Peyer's patch (tissue), 4 donors: ENCODE measurements at places on chromosomes 2 and 18. TPM values are rescaled to one million over a fixed set of nuclear protein-coding genes. Genes with fewer than 3 reads are reported as not detected.

DNA sequence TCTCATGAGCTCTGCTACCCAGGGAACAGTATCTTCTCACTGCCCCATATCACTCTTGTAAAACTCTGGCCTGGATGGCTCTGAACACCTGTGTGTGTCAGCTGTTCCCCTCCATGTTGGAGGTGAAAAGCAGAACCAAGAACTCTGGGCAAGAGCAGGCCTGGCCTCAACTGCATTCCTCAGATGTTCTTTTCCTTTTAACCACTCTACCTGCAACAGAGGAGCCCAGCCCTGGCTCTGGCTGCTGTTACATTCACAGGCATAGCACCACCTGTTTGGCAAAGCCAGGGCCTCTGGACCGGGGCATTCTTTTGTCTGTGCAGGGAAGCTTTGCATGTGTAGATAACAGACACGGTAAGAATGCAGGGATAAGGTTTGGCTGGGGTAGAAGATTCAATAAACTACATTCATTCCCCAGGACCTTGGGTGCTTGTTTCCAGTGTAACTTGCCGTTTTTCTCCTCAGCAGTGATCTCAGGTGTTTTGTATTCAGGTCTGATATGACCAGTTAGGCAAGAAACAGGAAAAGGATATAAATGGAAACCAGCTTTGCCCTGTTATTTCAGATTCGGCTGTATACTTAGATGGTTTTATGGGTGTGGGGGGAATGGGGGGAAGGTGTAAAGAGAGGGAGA is 95.1 kb downstream of the SPTBN1 start:
- H3K4me3 ChIP-seq = no peak overlapping the region
- no peaks in the 10 kb centered on the region for H3K27me3 ChIP-seq
- no peak for DNase-seq
- no peaks in the 10 kb centered on the region for H3K36me3 ChIP-seq

CROCC2 gene
- 0.27 TPM for total RNA-seq

DNA sequence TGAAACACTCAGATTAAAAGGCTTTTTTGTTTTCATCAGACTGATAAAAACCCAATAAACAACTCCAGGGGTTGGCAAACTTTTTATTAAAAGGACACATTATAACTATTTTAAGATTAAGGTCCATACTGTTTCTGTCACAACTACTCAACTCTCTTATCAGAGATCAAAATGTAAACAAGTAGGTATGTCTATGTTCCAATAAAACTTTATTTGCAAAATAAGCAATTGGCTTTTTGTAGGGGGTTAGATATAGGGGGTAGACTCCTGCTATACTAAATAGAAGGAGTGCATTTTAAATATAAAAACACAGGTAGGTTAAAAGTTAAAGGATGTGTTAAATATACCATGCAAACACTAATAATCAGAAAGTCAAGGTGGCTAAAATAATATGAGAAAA is 174.0 kb downstream of the MBD5 start:
- DNase-seq = no peak
- H3K4me1 ChIP-seq = no peaks in the 10 kb centered on the region
- no peak overlapping the region for H3K27ac ChIP-seq

NT5C1B gene
- not detected for total RNA-seq

NOSTRIN gene
- 152 TPM for total RNA-seq

- H3K4me1 ChIP-seq = no peaks in the 10 kb centered on the region
- no peaks in the 10 kb centered on the region for H3K36me3 ChIP-seq
- no peak overlapping the region for H3K27ac ChIP-seq
- no peak overlapping the region for H3K4me3 ChIP-seq
- DNase-seq = no peak
- H3K27me3 ChIP-seq = no peaks in the 10 kb centered on the region
Measured at GRCh38 chr2:213237787-213238186, 46.5 kb upstream of the SPAG16 start.

COL4A4 gene
- total RNA-seq = 0.67 TPM

DNA sequence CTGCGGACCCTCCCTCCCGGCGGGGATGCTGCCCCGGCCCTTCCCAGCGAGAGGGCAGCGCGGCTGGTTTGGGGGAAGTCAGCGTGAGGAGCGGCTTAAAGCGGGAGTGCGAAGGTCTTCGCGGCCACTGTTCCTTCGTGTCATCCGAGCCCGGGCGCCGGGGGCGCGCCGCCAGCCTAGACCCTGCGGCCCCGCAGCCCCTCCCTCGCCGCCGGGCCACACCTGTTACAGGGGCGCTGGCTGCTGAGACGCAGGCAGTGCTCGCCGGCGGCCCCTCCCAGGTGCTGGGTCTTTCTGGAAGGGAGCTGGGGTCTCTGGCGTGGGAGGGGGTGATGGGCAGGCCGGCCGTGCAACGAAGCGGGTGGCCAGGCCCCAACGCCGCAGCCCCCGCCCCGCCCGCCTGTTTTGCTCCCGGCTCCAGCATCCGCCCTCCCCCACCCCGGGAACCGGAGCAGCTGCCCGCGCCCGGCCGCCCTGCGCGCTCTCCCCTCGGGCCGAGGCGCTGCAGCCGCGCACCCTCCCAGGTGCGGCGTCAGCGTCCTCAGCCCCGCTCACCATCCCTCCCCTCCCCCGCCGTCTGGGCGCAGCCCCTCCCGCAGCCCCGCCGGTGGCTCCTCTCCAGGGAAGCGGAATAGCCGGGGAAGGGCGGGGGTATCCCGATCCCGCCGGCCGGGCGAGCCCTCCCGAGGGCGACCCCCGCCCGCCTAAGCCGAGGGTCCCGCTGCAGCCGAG is 727 bp downstream of the KIF1A start:
- no peak overlapping the region for H3K27ac ChIP-seq
- no peak for DNase-seq
- no peaks in the 10 kb centered on the region for H3K4me1 ChIP-seq
- peak overlapping the region; percentile 36 for H3K4me3 ChIP-seq
- no peaks in the 10 kb centered on the region for H3K36me3 ChIP-seq
- H3K27me3 ChIP-seq = peaks cover 26% of the 10 kb centered on the region

DNA sequence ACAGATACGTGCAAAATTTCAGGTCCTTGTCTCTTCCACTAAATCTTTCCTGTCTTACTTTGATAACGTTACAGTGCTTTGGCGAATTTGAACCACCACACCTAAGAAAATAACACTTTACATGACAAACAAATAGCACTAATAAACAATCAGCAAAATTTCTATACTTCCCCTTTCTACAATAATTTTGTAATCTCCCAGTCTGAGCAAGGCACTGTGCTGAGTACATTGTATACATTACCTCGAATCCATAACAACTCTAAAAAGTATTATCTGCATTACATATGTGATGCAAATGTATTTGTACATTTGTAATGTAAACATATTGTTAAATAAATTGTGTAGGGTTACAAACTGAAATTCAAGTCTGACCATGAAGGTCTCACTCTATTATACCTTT is 49.9 kb downstream of the RTN4 start:
- no peaks in the 10 kb centered on the region for H3K36me3 ChIP-seq
- no peaks in the 10 kb centered on the region for H3K27me3 ChIP-seq
- no peak for DNase-seq
- no peak overlapping the region for H3K27ac ChIP-seq

DNA sequence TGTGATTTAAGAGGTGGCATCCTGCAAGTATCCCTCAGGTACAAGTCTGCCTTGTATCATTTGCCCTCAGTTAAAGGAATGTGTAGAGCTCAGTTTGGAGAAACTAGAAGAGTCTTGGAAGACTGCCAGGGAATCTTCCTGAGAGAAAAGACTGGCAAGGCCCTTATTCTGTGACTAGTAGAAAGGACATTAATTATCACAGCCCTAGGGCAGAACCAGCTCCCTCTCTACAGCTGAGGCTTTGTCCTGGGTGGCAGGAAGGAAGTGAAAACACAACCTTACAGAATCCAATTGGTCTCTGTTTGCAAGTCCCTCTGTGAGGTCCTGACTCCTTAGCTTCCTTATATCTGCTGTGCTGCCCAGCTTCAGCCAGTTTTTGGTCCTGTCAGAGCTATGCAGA is 385.9 kb upstream of the CYRIA start:
- no peak for DNase-seq
- no peak overlapping the region for H3K27ac ChIP-seq
- H3K4me3 ChIP-seq = no peak overlapping the region
- no peaks in the 10 kb centered on the region for H3K27me3 ChIP-seq
- no peaks in the 10 kb centered on the region for H3K36me3 ChIP-seq
- no peaks in the 10 kb centered on the region for H3K4me1 ChIP-seq

DNA sequence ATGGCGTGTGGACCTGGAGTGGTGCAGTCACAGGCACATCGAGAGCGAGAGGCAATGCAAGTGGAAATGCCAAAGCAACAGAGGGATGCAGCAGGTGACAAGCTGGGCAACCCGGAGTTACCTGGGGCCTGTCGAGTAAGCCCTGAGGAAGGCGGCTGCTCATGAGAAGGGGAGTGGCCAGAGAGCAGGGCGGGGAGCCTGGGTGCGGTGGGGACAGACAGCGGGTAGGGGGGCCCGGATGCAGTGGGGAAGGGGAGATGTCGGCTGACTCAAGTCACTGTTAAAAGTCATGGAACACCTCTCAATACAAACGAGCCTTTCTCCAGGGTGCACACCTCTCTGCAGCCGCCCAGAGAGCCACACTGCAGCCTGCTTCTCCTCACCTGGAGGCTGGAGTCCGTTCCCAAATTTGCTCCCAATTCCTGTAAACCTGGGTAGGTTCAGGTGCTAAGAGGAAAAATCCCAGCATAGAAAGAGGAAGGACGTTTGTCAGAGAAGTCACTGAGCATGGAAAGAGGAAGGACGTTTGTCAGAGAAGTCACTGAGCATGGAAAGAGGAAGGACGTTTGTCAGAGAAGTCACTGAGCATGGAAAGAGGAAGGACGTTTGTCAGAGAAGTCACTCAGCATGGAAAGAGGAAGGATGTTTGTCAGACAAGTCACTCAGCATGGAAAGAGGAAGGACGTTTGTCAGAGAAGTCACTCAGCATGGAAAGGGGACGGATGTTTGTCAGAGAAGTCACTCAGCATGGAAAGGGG is 71.7 kb upstream of the TWIST2 start:
- DNase-seq = no peak
- H3K27me3 ChIP-seq = no peaks in the 10 kb centered on the region
- H3K4me3 ChIP-seq = no peak overlapping the region

CCDC74A gene
- not detected for total RNA-seq
